ENCODE measurements at places on chromosomes 7 and 10. TPM values are rescaled to one million over a fixed set of nuclear protein-coding genes. Genes with fewer than 3 reads are reported as not detected.

Gene OR13A1
- not detected for polyA plus RNA-seq

Gene GPR15LG
- not detected for polyA plus RNA-seq

Gene ANXA8L1
- polyA plus RNA-seq, result not detected

Gene HOXA3
- not detected for polyA plus RNA-seq

Gene RPP30
- polyA plus RNA-seq, result 159 TPM

Gene SEMA3C
- polyA plus RNA-seq, result 1.4 TPM

Gene ANKRD61
- not detected for polyA plus RNA-seq

Gene PNLIPRP2
- polyA plus RNA-seq, result not detected

Gene ADK
- 88.6 TPM for polyA plus RNA-seq

Gene FAM170B
- not detected for polyA plus RNA-seq

Gene CYP26C1
- not detected for polyA plus RNA-seq

Gene TRIL
- polyA plus RNA-seq, result 16.1 TPM

Measured in Purkinje cell (primary cell).